HCT116 (cell line): ENCODE measurements at places on chromosomes 6 and 20.

DNA sequence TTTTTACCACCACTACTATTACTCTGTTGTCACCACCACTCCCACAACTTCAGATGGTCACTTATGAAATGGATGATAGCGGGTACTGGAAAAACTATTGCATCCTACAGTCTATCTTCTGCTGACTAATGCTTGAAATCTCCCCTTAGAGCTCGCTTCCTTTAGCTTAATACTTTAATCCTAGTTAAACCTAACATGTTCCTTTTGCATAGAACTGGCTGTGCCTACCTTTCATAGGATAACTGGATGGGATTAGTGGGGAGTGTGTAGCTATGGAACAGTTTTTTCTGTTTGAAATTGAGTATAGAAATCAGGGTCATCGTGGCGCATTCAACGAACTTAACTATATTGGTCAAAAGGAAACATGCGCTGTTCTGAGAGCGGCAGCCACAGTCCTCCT, 294.7 kb downstream of the FARS2 start:
- DNase-seq, result no peak

GRCh38 chr6:67768972-67769371, 866.1 kb upstream of the ADGRB3 start:
- no peak for DNase-seq

GRCh38 chr6:83188501-83188900, 4.6 kb downstream of the PGM3 start:
- DNase-seq, result no peak

- DNase-seq, result no peak
These were observed 650 bp upstream of the CASP8AP2 start for GRCh38 chr6:89828988-89829471.

DNA sequence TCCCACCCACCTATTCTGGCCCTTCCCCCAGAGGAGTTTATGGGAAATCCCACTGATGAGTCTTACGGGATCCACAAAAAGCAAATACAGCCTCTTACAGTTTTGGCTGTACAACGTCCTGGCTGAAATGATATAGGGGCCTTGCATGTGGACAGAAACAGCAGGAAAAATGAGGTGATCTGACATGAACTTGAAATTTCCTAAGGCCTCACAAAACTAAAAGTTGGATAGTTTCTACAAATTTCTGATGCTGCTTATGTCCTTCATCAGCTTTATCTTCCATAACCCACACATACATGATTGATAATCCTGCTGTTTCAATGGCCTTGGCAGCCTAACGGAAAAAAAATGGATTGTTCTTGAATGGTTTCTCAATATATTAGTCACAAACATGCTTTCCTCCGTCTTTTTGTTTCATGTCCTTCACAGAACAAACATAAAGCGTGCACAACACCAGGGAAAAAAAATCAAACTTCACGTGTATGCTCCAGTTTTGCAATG, 118.8 kb downstream of the BMP5 start:
- no peak for DNase-seq

GRCh38 chr20:32839982-32840285, 18.8 kb upstream of the EFCAB8 start:
- no peak for DNase-seq

DNA sequence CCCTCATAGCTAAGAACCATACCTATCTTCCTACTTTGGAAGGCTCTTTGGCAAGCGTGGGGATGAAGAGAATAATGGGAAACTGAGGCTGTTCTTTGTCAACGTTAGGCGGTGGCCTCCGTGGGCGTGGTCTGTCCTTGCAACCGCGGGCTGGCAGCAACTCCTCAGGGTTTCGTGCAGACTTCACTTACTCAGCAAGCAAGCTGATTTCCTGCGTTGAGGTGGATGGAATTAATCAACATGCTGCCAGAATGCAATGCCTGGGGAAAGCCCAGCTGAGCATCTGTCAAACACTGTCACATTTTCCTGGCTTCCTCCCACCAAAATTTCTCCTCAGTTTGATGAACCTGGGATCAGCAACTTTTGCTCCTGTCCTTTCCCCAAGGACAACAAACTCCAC, 9.2 kb upstream of the IL17F start:
- DNase-seq, result no peak

DNA sequence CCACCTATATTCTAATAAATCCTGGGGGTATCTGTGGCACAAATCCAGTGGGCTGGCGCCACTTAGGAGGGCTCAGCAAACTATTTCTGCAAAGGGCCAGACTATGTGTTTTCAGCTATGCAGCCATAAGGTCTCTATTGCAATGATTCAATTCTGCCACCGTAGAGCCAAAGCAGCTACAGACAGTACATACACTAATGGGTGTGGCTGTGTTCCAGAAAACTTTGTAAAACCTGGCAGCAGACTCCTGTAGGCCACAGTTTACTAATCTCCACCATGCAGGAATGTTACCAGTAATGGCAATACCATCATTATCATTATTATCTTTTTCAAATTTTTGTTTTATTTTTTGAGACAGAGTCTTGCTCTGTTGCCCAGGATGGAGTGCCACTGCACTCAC, 65.7 kb downstream of the SULF2 start:
- DNase-seq, result no peak

- DNase-seq, result no peak
These were observed 153.7 kb downstream of the TMEM242 start for GRCh38 chr6:157169656-157170055.

DNA sequence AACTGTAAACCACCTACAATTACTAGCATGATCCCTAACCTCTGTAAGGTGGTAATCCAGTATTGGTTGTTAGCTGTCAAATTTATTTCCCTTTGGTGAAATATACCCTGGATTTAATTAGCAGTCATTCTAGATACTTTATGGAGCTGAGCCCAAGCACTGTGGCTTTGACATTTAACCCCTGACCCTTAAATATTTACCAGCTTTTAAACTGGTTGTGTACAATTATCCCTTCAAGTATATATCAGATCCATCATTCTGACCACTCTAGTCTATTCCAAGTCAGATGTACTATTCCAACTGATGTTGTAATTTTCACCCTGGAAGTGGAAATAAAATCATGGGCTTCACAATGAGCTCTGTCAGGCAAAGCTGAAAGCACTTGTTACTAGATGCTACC, 229.6 kb downstream of the FOXC1 start:
- DNase-seq, result no peak

DNA sequence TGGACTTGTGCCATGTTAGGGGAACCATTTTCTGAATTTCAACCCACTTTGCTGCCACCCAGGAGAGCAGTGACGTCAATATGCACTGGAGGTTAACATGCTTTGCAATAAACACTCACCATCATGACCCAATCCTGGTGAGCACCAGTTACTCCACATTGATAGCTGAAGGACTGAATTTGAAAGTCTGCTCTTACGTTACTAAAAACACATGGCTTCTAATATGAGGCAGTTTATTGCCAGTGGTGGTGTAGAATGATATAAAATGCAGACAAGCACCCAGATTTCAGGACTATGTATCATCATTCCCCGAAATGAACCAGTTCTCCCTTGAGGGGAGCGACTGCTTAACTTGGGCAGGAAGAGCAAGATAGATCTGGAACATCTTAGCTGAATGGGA, 23.8 kb downstream of the RFPL4B start:
- DNase-seq, result no peak

GRCh38 chr6:99013145-99013544, 65.4 kb upstream of the FBXL4 start:
- no peak for DNase-seq

GRCh38 chr6:11711984-11712711, 66.5 kb downstream of the ADTRP start:
- DNase-seq, result no peak

DNA sequence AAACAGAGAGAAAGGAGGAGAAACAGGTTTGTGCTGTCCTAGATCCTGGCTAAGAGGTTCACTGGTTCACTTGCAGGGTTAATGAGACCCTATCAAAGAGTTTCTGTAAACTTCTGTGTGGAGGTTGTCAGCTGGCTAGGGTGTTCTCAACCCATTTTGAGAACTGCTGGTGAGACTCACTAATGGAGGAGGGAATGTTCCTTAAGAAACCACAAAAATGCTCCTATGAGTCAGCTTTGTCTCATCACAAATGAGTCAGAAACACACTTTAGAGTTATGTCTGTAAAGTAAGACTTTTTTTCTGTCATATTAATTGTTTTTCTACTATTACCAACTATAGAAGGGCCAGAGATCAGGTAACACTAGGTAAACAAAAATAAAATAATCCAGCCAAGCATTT, 884.4 kb downstream of the PHF3 start:
- DNase-seq, result no peak

DNA sequence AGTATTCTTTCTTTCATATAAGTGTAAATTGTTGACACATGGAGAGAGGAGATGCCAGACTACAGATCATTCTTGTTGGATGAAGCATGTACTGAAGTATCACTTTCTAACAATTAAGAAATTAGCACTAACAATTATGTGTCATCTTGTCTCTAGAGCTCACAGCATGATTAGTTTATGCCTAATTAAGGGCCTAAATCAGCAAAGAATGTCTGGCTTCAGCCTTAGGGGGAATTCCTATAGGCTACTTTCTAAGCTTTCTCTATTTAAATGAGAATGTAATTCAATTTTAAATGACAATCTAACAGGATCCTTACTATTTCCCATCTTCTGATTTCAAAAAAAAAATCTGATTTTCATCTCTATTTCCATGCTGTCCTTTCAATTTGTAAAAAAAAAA, 371.0 kb downstream of the EPHA7 start:
- DNase-seq, result no peak

GRCh38 chr20:49675368-49676151, 38.1 kb downstream of the B4GALT5 start:
- no peak for DNase-seq

- DNase-seq, result no peak
These were observed 27.5 kb downstream of the HLA-F start for GRCh38 chr6:29750709-29751108.

GRCh38 chr6:84926189-84927155, 162.1 kb upstream of the TBX18 start:
- no peak for DNase-seq

DNA sequence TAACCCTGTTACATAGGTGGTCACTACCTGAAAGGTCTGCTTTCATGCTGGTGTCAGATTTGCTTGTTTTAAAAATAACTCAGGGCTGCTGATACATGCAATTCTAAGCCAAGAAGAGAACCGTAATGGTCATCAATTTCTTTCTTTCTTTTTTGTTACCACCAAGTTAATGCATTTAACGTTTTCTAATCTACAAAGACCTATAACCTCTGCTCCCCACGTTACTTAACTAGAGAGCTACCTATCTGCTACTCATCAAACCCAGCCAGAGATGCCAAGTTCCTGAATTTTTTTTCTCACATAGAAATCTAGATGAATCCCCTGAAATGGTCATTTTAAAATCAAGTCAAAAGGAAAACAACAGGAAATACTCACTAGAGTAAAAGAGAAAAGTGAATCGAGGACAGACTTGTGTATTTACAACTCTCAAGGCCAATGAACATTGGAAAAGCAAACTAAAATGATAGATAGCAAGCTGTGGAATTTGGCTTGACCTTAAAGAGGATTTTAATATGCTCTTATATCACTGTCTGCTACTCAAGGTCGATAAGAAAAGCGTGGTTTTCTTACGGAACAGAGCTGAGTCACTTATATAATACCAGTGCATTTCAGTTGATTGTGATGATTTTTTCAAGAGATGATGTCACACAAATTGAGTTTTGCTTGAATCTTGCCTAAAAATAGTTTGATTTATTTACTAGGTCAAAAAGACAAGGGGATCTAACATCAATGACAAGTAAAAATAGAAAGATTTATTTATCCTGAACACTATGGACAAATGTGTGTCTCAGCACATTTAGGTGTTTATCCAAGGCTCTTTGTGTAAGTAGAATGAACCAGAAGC, 67.9 kb downstream of the SGK1 start:
- no peak for DNase-seq

DNA sequence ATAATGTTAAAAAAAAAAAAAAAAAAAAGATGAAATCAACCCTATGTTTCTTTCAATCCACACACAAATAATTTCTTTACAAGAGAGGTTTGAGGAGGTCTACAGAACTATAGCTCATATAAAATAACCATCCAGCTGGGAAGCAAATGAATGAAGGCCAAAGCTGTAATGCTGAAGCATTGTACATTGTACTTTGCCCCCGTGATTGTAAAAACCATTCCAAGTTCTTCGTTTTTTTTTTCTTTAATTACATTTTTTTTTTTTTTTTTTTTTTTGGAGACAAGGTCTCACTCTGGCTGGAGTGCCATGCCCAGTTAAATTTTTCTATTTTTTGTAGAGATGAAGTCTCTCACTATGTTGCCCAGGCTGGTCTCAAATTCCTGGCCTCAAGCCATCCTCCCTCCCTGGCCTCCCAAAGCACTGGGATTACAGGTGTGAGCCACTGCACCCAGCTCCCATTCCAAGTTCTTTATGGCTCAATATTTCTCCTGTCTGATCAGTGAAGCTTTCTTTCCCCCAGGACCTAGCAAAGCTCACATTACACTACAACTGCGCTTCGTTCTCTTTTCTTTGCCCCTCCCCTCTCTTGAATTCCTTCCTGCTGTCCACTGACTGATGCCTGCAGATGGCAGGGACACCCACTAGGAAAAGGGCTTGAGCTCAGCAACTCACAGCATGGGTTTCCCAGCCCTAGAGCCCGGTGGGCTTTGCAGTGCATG, 53.0 kb upstream of the NOP56 start:
- no peak for DNase-seq

- DNase-seq, result no peak
These were observed 115.1 kb downstream of the QKI start for GRCh38 chr6:163529605-163530004.
